Stimulated activated naive CD8-positive, alpha-beta T cell treated with anti-CD3 and anti-CD28 coated beads, Interleukin-15, amount 100 ng/mL, for 72 hours (primary cell): ENCODE measurements at places on chromosomes 6 and 20.

GRCh38 chr20:58377766-58378401 is 11.1 kb upstream of the VAPB start:
- DNase-seq, result no peak

- DNase-seq, result no peak
Measured at GRCh38 chr6:112701201-112701600, 354.1 kb downstream of the RFPL4B start.

GRCh38 chr20:38067717-38068365 is 34.3 kb downstream of the RPRD1B start:
- DNase-seq, result no peak

GRCh38 chr20:63735859-63736718 is at the start of gene LIME1:
Gene LIME1, plus strand, starts transcription at chr20:63736664. Its CDS starts 886 bp downstream, at chr20:63737550.
- DNase-seq, result peak; percentile 68

GRCh38 chr6:109428889-109429477 is 11.4 kb downstream of the PPIL6 start:
- no peak for DNase-seq

DNA sequence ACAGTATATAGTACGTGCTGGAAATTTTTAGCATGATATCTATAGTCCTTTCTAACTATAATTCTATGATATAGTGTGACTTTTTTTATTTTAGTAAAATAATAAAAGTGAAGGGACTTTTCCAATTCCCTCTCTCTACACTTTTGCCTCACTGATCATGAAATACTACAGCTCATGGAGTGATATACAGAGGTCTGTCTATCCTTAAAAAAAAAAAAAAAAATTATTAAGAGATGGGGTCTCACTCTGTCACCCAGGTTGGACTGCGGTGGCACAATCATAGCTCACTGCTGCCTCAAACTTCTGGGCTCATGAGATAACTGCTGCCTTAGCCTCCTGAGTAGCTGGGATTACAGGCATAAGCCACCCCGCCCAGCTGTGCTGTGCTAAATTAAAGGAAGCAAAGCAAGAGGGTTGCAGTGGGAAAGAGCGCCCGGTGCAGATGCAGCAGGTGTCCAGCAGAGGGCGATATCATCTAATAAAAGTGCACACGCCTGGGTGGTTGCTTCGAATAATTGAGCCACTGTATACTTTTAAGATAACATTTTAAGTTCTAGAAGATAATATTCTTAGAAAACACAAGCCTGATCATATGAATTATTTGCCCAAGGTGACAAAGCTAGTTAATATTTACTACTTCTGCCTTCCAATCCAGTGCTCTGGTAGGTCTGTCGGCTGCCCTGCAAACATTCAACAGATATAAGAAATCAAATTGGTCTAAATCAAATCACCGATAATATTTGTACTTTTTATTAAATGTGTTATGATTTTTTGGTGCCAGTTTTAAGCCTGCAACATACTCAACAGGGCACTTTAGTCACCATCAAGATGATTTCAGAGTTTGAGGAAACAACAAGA is 94.9 kb upstream of the NT5E start:
- peak; percentile 57 for DNase-seq

DNA sequence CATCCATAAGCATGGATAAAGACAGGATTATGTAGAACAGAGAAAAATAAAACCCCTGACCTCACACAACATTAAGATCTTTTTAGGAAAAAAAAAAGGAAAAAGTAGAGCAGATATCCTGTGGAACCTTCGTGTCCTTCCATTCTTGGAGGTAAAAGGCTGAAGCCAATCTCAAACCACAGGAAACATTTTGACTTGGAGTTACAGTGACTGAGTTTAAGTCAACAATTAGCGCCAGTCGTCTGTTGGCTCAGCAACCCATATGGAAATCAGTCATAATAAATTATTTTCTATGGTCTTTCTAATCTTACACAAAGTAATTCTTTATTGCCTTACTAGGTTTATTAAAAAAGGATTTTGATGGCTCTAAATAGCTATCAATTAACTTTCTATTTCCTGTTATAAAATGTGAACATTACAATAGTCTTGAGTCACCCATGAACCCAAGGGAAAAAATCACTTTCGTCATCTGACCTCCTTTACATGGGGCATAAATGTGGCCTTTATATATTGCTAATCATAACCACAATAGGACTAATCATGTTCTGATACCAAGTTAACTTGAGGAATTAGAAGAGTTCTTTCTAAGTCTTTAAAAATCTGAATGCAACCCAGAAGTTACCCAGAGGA is 592.9 kb downstream of the TFAP2B start:
- DNase-seq, result no peak

GRCh38 chr20:32536851-32537656 is 48.1 kb downstream of the NOL4L start:
- DNase-seq, result peak; percentile 69

DNA sequence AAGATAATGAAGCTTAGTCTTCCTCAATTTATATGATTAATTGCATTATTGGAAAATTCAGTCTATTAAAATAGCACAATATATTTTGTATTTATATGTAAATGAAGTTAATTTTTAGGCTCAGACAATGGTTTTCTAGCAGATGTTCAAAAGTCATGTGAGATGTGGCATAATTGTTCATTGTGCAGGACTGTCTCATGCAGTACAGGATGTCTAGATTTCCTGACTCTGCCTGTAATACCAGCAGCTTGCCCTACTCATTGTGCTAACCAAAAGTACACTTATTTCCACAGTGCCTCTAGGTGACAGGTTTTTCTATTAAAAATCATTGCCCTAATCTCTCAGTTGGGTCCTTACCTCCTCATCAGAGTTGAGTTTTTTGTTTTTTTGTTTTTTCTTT is 12.4 kb downstream of the RALGAPB start:
- no peak for DNase-seq

- DNase-seq, result peak; percentile 60
Measured at GRCh38 chr6:111874025-111874415, 768 bp upstream of the FYN start.

DNA sequence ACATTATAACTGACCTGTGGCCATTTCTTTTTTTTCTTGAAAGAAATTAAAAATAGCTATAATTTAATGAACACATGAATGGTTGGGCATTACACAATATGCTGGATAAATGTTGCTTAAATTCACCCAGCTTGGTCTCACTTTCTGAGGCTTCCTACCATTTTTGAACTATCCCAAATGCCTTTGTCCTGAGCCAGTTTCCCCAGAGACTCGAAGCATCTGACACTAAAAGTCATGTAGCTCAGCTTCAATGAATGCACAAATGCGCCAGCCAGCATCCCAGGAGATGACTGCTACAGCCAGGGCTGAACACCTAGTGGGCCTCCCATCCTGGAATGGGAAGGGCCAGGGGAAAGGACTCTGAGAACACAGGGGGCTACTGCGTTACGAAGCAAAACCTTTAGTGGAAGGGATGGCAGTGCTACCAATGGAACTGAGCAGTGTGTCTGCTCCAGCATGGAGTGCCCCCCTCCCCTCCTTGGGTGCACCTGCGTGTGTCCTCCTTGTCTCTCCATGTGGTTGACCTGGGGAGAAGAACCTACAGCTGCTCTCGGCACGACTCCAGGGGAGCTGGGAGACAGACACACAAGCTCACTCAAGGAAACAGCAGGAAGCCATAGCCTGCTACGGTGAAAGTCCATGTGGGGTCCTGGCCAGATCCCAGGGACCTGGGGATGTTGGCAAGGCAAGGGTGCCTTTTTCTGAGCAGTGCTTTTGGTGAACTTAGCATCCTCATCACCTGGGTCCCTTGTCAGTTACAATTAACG is 60.9 kb downstream of the IRF4 start:
- DNase-seq, result no peak

DNA sequence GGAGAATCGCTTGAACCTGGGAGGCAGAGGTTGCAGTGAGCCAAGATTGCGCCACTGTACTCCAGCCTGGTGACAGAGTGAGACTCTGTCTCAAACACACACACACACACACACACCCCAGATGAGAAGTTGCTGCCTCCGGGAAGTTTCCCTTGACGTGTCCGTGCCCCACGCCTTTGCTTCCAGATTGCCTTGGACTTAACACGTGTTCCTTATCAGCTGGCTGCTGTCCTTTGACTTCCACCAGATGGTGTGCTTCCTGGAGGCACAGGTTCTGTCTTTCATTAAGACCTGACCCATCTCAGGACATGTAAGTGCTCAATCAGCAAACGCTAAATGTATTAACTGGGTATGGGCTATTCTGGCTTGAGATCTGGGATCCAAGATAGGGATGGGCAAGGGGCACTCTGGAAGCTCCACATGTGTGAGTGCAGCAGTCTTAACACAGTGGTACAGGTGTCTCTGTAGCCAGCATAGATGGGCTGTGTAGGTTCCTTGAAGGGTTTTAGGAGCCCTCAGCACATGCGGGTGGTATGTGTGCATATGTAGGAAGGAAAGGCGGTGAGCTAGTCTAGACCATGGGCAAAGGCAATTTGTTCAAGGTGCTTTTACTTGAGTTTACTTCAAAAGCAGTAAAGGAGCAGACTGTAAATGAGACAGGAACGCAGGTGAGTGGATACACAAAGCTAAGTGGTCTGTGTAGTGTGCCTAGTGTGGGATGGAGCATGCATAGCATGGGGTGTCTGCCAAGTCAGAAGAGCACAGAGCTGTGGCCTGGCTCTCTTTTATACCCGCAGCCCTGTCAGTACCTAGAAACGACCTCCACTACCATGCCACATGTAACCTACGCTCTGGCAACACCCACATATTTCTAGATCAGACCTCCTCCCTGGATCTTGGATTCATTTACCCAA is 11.6 kb downstream of the PIGT start:
- no peak for DNase-seq

DNA sequence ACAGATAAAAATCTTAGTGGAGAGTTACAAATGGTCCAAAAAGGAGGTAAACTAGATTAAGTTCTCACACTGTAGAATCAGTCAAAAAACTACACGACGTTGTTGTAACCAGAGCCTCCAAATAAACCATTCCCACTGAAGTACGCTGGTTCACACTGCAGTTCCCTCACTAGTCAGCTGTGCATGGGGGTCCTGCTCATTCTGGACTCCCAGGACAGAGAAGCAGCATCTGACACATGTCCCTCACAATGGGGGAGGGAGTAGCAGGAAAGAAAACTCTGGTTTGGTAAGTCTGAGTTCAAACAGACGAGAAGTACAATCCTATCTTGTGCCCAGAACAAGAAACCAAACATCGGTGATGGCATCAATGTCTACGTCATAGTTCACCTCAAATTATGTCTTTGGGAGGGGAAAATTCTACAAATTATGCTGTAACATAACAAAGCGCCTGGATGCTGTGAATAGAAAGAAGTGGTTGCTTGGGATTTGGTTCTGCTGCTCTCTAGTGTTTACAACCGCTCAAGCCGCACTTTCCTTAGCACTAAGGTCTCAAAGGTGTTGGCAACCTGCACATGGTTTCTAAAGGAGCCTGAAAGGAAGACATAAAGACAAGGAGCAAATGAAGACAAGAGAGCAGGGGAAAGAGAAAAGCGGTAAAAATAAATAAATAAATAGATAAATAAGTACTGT is 208.0 kb downstream of the GMDS start:
- DNase-seq, result no peak

- DNase-seq, result no peak
Measured at GRCh38 chr20:37611852-37612251, 82.0 kb upstream of the CTNNBL1 start.

DNA sequence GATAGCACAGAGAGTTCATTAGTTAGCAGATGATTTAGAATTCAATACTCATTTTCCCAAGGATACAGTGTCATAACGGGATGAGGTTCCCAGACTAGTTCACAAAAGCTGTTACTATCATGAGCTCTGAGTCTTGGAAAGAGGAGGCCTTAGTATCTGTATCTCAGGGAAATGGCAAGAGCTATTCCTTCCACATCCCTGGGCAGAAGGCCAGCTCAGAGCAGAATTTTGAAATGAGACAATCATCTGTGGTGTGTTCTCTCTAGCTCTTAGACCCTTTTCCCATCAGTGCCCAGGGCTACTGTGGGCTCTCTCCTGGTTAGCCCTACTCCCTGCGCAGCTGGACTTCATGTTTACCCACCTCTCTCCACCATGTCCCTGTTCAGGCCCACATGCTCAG is 64.5 kb downstream of the JAG1 start:
- no peak for DNase-seq

DNA sequence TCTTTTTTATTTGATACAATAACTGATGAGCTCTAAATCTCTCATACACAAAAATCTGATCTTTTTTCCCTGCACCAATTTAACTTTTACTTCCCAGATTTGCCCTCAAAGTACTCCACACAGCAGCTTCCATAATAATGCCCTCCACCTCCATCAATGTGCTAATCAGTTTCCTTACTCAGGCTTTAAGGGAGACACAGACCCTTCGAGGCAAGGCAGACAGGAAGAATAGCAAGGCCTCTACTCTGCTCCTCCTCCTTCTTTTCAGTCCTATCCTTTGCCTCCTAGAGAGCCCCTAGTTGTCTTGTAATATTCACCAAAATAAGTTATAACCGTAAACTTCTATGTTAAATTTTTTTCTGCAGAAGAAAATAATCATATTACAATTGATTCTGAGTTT is 444.9 kb upstream of the RNF217 start:
- no peak for DNase-seq

- no peak for DNase-seq
Measured at GRCh38 chr6:160733050-160733646, 31.1 kb downstream of the PLG start.

- DNase-seq, result no peak
Measured at GRCh38 chr6:148199584-148199983, 143.1 kb upstream of the SASH1 start.

- no peak for DNase-seq
Measured at GRCh38 chr6:3587660-3588059, 130.8 kb upstream of the SLC22A23 start.

GRCh38 chr20:46324960-46325703 is 16.8 kb upstream of the CDH22 start:
- no peak for DNase-seq

DNA sequence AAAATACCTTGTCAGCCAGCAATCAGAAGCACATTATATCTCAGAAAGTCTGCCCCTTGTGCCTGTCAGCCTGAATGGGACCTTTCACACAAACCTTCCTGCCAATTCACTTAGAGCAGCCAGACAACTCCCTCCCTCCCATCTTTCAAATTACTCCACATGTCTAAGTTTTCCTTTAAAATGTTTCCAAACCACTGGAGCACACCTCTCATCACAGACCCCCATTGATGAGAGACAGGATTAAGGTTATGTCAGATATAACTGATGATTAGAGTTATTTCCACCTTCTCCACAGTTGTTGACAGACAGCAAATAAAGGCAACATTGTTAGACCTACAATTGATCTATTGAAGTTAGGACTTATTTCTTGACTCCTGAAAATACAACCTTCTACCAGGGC is 408.4 kb downstream of the PLCB1 start:
- DNase-seq, result no peak
